ENCODE measurements at places on chromosomes 6 and 20.
A peak's percentile ranks its signal among the peaks of the same experiment; 100 is the strongest.

DNA sequence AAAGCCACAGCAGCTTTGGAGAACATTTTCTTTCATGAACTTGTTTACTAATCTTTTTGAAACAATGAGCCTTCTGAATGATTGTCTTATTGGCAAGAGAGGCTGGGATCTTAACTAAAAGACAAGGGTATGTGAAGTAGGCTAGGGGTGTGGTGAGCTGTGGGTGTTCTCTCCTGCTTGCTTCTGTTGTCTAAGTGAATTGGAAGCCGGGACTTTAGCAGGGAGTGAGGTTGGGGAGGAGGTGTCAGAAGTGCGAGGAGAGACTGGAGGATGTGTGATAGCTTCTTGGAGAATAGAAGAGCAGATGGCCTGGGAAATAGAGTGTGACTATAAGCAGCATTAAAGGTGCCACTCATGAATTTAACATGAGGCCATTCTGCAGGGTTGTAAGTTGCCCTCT, 562.8 kb downstream of the UTRN start:
- no peak for DNase-seq

DNA sequence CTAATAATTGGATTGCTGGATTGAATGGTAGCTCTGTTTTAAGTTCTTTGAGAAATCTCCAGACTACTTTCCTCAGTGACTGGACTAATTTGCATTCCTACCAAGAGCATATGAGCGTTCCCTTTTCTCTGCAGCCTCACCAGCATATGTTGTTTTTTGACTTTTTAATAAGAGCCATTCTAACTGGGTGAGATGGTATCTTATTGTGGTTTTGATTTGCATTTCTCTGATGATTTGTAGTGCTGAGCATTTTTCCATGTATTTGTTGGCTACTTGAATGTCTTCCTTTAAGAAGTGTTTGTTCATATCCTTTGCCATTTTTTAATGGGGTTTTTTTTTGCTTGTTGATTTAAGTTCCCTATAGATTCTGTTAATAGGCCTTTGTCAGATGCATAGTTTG, 94.7 kb upstream of the AHI1 start:
- DNase-seq = no peak

- no peak for DNase-seq
Observed at GRCh38 chr6:132132924-132133639, 181.9 kb upstream of the CCN2 start.

DNA sequence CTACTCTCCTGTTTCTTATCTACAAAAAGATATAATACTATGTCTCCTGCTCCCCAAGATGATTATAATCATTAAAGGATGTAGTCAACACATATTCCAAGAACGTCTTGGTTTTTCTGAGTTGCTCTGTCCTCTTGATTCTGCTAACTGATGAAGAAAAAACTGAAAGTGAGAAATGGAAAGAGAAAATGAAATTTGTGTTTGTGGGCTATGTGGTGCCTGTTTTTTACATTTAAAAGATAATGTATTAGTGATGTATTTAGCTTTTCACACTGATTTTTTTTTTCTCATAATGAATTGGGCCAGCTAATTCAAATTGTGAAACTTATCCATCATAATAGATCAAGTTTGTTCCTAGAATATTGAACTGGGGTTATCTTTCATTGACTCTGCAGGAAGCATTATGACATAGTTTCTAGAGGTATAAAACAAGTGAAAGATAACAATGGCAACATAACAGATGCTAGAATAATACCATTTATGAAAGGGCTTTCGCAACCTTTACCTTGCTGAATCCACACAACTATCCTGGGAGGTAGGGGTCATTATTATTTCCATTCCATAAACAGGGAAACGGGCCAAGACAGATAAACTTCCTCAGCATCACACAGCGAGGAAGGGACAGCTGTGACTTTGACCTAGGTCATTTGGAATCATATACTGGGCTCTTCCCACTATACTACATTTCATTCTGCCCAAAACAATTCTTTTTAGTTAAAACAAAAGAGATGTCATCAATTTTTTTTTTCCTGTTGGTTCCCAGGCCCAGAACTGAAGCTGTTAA, 336.7 kb downstream of the GJA1 start:
- DNase-seq = no peak

DNA sequence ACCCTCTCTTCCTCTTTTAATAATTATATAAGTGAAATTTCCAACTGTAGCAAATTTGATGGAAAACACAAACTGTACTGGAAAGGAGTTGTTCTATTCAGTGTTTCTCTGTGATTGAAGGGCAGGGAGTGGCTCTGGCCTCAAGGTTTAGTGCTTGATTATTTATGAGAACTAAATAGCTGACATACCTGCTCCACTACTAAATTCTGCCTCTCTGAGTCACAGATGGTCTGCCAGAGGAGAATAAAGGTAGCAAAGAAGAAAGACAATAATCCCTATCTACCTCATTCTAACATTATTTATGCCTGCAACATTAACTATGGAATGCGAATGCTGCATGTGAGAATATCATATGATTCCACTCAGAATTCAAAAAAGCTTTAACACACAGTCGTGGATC, 9.3 kb downstream of the BMP5 start:
- DNase-seq = no peak

DNA sequence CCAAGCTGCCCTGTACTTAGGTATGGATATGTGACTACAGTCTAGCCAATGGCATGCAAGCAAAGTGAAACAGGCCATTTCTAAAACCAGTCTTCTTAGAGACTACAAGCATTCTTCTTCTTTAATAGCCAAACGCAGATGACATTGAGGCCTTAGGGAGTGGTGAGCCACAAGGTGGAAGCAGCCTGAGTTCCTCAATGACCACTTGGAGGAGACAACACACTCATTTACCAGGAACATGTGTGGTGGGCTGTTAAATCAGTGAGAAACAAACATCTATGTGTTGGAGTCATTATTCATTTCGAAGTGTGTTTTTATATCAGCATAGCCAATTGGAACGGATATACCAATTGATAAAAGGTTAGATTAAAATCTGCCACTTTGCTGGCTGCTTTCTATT, 122.0 kb downstream of the GFRAL start:
- no peak for DNase-seq

GRCh38 chr20:48357714-48358113, 470.1 kb downstream of the PREX1 start:
- DNase-seq = no peak

DNA sequence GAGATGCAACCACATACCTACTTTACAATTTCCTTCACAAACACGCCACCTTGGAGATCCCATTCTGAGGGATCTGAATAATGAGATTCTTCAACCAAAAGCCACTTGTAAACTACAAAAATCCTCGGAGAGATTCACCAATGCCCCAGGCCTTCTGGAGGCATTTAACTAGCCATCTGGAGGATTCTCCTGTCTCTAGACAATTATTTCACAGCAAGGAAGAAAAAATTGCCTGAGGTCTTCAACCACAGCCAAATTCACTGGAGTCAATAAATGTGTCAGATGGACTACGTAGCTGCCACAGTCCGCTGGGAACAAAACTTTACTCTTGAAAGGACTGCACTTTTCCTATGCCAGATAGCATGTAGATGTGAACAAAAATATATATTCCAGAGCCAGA, 19.0 kb upstream of the DCDC2 start:
- no peak for DNase-seq

DNA sequence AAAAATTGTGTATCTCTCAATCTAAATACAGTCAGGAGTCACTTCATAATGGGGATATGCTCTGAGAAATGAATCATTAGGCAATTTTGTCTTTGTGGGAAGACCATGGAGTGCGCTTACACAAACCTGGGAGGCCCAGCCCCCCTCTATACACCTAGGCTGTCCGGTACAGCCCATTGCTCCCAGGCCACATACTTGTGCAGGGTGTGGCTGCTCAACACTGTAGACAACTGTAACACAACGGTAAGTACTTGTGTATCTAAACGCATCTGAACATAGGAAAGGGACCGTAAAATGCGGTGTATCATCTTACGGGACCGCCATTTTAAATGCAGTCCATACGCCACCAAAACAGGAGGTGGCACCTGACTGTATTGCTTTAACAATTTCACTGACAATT, 58.0 kb upstream of the FRMD1 start:
- no peak for DNase-seq

GRCh38 chr20:14915356-14915755, 577.9 kb upstream of the FLRT3 start:
- no peak for DNase-seq

GRCh38 chr6:136528477-136528876, 21.7 kb downstream of the MAP7 start:
- no peak for DNase-seq

GRCh38 chr20:13174402-13174801, 46.7 kb upstream of the ISM1 start:
- no peak for DNase-seq

- DNase-seq = no peak
Observed at GRCh38 chr6:14799928-14800327, 445.9 kb upstream of the JARID2 start.

DNA sequence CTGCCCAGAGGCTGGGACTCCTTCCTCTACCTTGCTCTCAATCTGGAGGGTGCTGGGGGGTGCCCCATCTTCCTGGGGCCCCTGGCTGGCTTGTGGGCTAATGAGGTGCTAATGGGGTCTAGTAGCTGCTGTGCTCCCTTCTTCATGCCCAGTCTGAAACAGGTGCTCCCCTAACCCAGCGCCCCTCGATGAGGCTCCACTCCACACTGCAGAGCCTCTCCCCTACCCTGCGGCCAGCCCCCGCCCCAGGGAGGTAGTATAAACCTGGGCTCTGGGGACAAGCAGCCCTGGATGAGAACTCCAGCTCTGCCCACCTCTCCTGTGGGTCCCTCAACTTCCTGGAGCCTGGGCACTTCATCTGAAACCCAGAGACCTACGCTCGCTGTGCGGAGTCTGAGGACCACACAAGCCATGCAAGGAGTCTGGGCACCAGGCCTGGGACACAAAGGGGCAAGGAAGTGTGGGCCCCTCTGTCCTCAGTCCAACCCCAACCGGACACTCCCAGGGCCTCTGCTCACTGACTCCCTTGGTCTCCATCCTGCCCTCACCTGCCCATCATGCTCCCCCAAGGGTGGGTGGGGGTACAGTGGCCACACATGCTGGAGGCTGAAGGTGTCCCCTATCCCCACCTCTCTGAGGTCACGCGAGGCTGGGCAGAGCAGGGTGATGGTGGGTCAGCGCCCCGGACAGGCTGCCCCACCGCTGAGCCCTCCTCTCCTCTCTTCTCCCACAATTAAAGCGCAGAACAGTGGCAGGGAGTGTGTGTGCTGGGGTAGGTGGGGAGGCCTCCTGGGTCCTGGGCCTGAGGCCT, 6.1 kb downstream of the RPL10A start:
- peak; percentile 26 for DNase-seq

DNA sequence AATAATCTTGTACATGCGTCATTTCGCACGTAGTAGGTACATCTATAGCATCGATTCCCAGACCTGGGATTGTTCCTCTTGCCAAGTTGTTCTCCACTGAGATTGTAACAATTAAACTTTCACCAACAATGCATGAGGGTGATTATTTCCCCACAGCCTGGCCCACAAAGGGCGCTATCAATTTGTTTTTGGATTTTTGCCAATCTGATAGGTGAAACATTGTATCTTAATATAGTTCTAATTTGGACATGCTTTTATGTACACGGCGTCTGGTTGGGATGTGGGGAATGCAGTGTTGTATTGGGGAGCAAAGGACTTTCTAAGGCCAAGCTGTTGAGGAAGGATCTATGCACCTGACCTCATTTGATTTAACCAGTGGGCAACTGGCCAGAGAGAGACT, 59.5 kb downstream of the VEGFA start:
- DNase-seq = no peak

DNA sequence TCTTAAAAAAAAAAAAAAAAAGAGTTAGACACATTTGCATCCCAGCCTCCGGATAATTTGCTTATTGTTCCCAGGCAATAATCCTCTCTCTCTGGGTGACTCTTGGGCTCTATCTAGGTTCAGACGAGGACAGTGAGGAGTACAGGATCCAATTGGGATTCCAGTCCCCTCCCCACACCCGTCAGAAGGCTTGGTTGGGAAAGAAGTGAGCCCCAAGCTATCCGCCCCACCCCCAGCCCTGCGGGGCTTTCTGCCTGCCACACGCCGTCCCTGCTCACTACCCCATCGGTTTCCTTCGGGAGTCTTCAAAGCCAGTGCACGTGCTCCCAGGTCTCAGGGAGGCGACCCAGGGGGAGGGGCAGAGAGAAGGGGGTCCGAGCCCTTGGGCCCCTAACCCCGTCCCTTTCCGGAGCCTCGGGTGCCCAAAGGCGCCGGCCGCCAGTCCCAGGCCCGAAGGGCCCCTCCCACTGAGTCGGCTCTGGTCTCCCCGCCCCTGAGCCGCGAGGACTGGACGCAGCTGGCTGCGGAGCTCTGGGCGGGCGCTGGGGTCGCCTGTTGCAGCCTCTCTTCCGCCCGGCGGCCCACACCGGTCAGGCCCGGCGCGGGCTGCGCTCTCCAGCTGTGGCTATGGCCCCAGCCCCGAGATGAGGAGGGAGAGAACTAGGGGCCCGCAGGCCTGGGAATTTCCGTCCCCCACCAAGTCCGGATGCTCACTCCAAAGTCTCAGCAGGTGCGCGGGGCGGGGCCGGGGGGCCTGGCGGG, 2.5 kb downstream of the MYMX start:
- DNase-seq = no peak

GRCh38 chr6:113362301-113363047, 494.7 kb upstream of the MARCKS start:
- DNase-seq = no peak

DNA sequence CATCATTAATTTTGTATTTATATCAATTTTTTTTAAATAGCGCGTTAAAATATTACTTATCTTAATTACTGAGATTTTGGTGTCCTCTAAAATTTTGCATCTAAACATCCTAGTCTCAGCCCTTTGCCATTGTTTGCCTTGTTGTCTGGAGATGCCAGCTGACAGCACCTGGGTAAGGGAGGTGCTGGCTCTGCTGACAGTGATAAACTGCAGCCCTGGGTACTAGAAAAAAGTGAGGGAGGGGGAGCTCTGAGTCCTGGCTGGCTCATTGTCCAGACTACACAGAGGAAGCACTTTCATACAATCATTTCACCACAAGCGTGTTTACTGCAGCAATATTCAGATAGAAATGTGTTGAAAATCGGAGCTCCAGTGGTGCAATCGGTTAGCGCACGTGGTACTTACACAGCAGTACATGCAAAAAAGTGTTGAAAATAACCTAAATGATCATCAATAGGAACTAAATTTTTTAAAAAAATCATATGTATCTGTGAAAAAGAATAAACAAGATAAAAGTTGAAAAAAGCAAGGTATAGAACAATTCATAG, 18.5 kb upstream of the UBR2 start:
- DNase-seq = no peak

DNA sequence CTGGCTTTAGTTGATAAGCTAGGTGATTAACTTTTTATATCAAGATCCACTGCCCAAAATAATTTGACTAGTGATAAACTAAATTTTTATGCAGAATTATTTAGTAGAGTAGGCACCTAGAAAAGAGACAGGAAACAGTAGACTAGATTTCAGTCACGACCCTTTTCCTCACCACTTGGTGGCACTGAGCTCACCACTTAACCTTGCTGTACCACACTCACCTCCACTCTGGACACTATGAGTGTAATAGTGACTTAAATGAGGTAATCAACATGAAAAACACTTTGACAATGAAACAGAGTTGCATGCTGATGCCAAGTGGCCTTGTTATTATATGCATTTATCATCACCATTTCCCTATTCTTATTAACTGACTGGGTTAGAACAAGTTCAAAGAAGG, 730.4 kb downstream of the KIF16B start:
- no peak for DNase-seq

Measured in stimulated activated CD4-positive, alpha-beta T cell treated with anti-CD3 and anti-CD28 coated beads, Interleukin-12 subunit alpha, Interleukin-12 subunit beta, amount 100 ng/mL, for 4 hours (primary cell).